D341Med (cell line): ENCODE measurements at places on chromosomes 13 and 19.
A peak's percentile ranks its signal among the peaks of the same experiment; 100 is the strongest.

GRCh38 chr19:20080656-20081055 is 2.9 kb downstream of the ZNF90 start:
- DNase-seq, result no peak

- peak; percentile 41 for DNase-seq
Observed at GRCh38 chr19:13693889-13694288, 70.4 kb upstream of the MRI1 start.

- DNase-seq, result no peak
Observed at GRCh38 chr19:3266092-3266693, 41.7 kb downstream of the CELF5 start.

DNA sequence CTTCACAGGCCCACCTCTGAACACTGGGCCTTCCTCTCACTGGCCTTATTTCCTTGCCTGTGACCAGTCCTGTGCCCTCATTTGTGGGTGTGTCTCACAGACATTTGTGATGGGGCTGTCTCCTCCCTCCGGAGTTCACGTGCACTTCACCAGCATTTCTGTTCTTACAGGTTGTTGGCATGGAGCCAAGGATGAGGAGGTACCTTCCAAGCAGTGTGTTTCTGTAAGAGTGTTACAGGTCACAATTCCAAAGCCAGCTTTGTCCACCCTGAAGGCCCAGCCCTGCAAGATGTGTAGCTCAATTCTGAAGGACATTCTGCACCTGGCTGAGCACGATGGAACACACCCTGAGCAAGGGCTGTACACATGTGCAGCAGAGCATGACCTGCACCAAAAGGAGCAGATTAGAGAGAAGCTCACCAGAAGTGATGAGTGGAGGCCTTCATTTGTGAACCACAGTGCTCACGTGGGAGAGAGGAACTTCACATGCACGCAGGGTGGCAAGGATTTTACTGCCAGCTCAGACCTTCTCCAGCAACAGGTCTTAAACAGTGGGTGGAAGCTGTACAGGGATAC is 8.1 kb downstream of the ZNF749 start:
- DNase-seq, result no peak

DNA sequence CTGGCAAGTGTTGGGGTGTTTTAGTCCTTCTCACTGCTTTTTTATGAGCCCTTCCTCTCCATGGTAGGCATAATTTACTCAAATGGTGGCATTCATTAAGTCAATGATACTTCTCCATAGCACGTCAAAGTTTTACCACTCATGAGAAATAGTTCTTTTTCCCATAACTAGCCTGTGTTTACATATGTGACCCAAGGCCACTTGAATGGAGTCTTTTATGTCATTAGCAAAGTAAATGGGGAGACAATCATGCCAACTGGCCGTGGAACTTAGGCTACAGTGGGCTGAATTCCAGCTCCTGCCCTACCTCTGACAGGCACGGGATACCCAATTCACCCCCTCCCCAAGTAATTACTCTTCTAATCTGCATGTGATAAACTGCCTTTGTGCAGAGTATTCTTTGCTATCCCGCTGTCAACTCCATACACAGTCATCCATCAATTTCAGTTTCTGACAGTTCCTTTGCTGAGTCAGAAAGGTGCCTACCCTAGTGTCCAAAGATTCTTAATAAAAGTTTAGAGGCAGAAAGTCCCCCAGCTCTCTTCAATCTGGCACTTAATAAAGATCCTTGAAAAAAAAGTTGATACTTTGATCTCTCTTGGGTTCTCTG is 16.9 kb downstream of the PROSER1 start:
- no peak for DNase-seq

DNA sequence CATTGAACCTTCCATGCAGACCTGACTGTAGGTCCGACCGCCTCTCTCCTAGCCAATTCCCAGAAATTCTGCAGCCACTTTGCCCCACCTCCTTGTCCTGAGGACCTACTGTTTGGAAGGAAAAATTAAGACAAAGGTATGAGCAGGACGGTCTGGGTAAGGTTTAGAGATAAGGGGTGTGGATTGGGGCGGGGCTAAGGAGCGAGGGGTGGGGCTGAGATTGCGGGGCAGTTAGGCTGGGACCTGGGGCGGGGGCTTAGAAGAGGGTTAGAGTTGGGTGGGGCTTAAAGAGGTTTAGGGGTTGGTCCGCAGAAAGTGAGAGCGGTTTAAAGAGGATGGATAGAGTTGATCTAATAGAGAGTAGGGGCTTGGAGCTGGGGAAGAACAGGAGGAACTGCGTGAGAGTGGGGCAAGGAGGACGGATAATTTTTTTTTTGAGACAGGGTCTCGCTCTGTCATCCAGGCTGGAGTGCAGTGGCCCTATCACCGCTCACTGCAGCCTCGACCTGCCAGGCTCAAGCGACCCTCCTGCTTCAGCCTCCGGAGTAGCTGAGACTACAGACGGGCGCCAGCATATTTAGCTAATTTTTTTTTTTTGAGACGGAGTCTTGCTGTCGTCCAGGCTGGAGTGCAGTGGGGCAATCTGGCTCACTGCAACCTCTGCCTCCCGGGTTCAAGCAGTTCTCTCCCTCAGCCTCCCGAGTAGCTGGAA is 1.7 kb upstream of the ZNF865 start:
- DNase-seq, result no peak

DNA sequence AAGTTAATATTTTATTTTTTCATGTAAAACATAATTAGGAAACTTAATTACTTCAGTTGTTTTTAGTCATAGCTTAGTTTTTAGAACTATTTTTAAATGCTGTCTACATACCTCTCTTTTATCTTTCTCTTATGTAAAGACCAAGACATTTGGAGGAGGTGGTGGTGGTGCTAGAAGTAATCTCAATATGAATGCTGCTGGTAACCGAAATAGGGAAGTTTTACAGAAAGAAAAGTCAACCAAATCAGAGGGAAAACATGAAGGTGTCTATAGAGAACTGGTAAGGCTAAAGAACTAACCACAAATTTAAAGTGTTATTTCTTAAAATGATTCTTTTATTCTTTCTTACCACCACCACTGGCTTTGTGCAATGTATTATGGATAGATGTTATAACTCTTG is 97.3 kb downstream of the TDRD3 start:
- no peak for DNase-seq

GRCh38 chr13:40624383-40624782 is 42.1 kb downstream of the FOXO1 start:
- DNase-seq, result no peak

GRCh38 chr19:49409441-49410029 is 13.7 kb downstream of the PTH2 start:
- no peak for DNase-seq

GRCh38 chr19:11617180-11618062 is 20.1 kb downstream of the ZNF627 start:
- DNase-seq, result no peak

GRCh38 chr13:94906605-94907004 is 194.3 kb upstream of the SOX21 start:
- no peak for DNase-seq
